Stimulated activated CD8-positive, alpha-beta memory T cell treated with anti-CD3 and anti-CD28 coated beads, Interleukin-4, amount 100 ng/mL, for 24 hours (primary cell): ENCODE measurements at places on chromosomes 5 and 9.
A peak's percentile ranks its signal among the peaks of the same experiment; 100 is the strongest.

- DNase-seq = no peak
Measured at GRCh38 chr9:85115473-85115872, 445.9 kb downstream of the NTRK2 start.

DNA sequence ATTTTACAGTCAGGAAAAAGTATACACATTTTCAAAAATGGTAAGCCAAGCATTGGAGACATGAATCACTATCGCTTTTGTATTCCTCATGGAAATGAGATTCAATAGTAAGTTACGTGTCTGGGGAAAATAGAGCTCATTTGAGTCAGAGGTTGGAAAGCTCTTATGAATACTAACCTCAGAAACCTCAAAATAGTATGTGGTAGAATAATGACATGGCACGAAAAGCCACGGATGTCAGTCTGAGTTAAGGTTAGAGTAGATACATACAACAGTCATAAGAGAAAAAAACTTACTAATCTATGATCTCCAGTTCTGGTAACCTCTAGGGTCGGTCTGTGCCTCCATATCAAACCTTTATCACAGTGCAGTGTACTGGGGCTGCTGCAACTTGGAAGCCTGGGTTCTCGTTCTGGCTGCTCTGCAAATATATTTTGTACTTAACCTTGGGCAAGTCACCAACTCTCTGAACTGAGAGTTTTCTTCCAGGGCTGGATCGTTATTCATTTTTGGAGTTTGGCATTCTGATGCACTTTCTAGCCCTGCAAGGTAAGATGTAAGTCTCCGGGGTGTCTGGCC lies 31.8 kb downstream of the MAP1B start:
- DNase-seq = no peak

- DNase-seq = no peak
Measured at GRCh38 chr5:133993185-133993936, 11.4 kb downstream of the VDAC1 start.

GRCh38 chr9:81565144-81565543 lies 124.2 kb downstream of the TLE1 start:
- DNase-seq = no peak

- DNase-seq = no peak
Measured at GRCh38 chr9:117926031-117926658, 221.9 kb downstream of the TLR4 start.

DNA sequence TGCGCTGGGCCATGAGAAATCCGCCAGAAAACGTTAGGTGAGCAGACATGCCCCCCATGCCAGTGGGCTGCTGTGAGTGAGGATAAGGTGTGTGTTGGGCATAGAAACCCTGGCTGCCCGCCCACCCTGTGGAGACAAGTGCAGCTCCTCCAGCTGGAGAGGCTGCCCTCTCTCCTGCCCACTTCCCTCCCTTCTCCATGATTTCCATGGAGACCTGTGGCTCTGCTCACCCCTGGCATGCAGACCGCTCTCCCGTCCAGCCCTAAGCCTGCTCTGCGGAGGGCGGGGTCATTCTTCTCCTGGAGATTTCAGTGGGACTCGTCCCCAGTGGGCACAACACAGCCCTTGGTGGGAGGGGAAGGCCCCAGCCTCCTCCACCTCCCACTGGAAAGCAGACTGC lies 133.0 kb upstream of the FAM120A start:
- no peak for DNase-seq

- no peak for DNase-seq
Measured at GRCh38 chr5:102873379-102873932, 118.4 kb downstream of the PAM start.

DNA sequence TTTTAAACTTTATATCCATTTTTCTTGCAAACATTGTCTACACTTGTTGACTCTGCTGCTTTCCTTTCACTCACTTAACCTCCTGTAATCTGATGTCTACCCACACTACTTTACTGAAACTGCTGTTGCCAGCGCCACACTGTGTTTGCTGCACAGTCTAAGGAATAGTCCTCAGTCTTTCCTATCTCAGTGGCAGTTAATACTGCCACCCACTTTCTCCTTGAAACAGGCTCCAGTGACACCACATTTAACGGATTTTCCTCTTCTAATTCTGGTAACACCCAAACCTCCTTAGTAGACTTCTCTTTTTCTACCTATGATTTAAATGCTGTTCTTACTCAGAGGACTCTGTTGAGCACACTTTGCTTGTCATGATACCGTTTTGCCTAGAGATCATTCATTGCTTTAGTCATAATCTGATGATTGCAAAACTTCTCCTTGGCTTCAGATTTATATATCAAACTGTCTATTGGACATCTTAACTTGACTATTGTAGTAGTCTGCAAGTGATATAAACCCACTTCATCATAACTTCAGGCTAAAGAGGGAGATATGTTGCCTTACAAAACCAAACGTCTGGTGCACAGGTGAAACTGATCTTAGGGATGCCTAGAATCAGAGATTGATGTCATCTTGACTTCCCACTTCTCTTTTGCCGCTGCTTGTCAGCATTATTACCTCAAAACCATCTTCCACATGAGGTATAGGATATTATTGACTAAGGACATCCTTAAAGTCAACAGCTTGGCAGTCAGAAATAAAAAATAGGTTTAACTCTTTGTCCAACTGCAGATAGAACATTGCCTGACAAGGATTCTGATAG lies 94.1 kb downstream of the CDC42SE2 start:
- no peak for DNase-seq

DNA sequence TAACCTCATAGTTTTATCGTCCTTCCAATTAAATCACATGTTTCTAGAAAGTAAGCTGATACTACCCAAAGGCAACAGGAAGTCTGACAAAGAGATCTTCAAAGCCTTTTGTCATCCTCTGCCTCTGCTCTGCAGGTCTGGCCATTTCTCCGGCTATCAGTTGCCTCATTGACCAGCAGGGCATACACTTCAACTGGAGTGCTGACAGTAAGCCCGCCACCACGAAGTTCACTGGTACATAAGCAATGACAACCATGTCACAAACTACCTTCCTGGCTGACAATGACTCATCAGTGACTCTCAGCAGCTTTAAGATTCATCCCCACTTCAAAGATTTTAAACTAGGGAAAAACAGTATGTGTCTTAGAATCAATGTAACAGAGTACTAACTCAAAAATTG lies 20.6 kb downstream of the SPTLC1 start:
- peak; percentile 8 for DNase-seq

- no peak for DNase-seq
Measured at GRCh38 chr5:759781-760362, 24.7 kb downstream of the ZDHHC11B start.

DNA sequence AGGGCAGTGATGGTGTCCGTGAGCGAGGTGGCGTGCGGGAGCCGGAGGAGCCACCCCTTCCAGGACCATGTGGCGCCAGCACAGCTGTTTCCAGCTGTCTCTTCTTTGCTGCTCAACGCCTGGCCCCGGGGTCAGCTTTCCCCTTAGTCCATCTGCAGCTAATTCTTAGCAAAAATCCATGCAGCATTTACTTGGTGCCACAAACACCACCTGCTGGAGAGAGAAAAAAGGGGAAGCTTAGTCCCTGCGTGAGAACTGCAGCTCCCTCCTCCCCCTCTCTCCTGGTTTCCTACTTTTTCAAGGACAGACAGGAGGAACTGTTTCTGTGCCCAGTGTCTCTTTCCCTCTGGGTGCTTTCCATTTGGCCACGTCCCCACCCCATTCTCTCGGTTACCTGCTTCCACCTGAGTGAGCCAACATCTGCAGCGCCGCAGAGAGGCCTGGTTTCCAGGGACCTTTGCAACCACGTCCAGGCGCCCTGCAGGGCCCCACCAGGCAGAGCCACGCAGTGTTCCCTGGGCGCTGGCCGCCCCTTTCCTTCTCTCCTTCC lies 3.4 kb downstream of the SLC6A19 start:
- no peak for DNase-seq

DNA sequence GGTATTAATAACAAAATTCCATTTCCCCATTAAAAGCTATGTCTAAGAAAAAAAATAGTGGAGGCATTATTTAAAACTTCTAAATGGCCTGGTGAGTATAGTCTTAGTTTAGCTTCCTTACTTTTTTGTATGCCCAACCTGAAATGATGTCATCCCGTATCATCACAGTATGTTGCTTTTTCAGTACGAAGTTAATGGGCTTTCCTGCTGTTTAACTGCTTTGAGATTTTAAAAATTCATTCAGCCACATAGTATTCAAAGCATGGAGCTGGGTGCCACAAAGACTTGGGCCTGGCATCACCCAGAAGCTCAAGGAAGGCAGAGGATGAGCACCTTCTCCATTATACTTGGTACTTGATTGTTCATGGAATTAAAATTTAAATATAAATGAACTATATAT lies 7.4 kb downstream of the F2RL2 start:
- no peak for DNase-seq

GRCh38 chr5:103793595-103794182 lies 231.1 kb upstream of the NUDT12 start:
- no peak for DNase-seq

- no peak for DNase-seq
Measured at GRCh38 chr9:88871669-88872068, 119.6 kb upstream of the S1PR3 start.

DNA sequence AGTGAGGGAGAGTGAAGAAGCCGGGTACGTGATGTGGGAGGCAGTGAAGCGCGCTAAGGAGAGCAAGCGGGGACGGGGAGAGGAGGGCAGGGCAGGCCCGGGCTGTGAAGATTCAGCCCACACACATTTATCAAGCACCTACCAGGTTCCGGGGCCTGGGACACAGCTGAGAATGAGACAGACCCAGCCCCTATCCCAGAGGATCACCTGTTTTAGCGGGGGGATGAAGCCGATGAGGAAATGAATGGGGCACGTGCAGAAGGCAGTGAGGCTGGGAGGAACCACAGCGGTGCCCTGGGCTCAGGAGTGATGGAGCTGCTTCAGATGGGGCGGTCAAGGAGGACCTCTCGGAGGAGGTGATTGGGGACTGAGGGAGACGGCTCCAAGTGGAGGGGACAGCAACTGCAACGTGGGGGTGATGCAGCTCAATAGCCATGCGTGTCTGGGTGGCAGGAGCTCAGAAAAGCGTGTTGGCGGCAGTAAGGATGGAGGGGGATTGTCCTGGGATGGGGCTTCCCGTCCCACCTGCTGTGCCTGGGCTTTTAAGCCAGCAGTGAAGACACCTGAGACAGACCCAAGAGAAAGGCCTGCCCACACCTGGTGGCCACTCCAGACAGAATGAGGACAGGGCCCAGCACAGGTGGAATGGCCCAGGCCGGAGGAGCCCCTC lies 77.5 kb upstream of the UNC5A start:
- no peak for DNase-seq

- no peak for DNase-seq
Measured at GRCh38 chr5:24732184-24732583, 87.4 kb upstream of the CDH10 start.

DNA sequence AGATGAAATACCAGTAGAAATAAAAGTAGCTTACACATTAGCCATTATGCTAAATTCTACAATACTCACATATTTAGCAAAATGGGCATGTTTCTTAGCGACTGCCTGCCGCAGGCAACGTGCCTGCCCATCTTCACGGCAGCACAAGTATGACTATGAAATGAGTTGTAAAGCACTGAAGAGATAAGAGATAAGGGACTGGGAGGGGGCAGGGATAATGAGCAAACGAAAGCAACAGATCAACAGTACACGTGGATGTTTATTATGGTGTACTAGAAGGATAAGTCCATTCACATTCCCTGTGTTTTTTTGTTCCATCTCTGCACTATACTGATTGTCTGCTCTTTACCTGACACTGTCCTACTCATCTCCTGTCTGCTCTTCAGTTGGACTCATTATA lies 44.1 kb upstream of the KCNN2 start:
- no peak for DNase-seq

GRCh38 chr9:89884356-89885083 lies 279.7 kb downstream of the GADD45G start:
- DNase-seq = no peak

- no peak for DNase-seq
Measured at GRCh38 chr5:112866739-112867138, 5.7 kb downstream of the SRP19 start.

GRCh38 chr9:6214903-6215302 lies 704 bp upstream of the IL33 start:
- DNase-seq = no peak
